ENCODE measurements at places on chromosomes 3 and 15.

- no peak for DNase-seq
Measured at GRCh38 chr3:120853416-120853815, 54.6 kb upstream of the STXBP5L start.

DNA sequence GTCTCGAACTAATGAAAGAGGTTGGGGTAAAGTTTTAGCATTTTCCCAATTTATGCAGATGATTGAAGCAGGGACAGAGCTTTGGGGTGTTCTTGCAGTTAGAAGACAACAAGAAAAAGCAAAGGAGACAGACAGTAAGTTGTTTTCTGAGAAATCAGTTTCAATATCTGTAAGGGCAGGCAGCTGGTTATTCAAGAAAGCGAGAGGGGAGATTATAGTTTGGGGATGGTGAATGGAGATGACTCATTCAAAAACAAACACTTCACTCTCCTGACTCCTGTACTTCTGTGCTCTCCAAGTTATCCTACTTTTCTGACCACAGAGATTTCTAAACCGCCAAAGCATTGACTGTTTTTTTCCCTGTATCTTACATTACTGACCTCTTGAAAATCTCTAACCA, 352.0 kb downstream of the GAP43 start:
- DNase-seq: no peak

- DNase-seq: no peak
Measured at GRCh38 chr15:69380100-69380725, 33.9 kb upstream of the KIF23 start.

DNA sequence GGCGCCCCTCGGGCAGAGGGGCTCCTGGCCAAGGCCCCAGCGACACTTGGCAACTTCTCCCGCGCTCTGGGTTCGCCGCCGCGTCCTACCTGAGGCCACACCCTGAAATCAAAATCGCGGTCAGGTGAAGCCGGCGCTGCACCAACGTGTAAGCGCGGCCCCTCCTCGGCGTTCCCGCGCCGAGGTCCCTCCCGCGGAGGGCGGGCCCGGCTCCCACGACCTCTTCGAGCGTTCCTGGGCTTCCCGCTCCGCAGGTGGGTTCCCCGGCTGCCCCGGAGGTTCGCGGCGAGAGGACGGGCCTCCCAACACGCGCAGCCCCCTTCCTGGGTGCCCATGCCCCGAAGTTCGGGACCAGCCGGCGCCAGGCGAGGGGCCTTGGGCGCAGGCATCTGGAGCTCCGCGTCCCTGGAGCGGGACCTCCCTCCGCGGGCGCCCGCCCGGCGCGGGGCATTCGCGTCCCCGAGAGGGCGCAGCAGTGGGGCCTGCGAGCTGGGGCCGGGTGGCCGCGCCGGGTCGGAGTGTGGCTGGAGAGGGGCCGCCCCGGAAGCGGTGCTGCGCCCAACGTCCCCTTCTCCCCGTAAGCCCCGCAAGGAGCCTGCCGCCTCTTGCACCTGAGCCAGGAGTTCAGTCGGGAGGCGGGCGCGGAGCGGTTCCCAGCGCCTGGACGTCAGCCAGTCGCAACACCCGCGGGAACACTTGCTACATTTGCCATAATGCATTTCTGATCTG, 13.7 kb downstream of the PAK6 start:
- DNase-seq: peak; percentile 48

- DNase-seq: no peak
Measured at GRCh38 chr3:120088622-120089021, 5.6 kb downstream of the GSK3B start.

DNA sequence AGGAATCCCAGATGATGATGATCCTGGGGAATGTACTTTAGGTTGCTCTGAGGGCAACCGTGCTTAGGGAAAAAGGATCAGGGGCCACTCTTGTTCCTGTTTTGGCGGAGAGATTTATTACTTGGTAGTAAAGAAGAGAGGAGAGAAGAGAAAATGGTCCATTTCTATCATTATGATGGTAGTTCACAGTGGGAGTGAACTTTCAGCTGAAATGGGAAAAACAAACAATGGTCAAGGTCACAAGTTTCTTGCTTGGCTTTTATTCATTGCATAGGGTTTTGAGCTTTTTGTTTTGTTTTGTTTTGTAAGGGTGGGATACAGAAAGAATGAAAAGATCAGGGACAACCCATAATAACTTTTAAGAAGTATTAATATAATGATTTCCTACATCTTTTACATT, 7.7 kb upstream of the UMPS start:
- DNase-seq: no peak

DNA sequence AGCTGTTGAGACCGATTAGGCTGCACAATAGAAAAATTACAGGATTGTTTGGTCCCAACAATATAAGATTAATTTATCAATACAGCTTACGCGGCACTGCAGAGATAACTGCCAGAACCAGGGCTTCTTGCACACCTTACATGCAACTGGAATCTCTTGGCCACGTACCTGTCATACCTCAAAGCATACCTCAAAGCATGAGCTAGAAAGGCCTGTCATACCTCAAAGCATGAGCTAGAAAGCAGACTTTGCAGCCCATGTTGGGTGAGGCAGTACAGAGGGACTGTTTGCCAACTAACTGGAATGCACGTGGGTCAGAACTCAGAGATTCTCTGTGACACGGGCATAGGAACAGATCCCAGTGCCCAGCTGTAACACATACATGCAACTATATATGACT, 34.7 kb downstream of the NTRK3 start:
- DNase-seq: no peak

DNA sequence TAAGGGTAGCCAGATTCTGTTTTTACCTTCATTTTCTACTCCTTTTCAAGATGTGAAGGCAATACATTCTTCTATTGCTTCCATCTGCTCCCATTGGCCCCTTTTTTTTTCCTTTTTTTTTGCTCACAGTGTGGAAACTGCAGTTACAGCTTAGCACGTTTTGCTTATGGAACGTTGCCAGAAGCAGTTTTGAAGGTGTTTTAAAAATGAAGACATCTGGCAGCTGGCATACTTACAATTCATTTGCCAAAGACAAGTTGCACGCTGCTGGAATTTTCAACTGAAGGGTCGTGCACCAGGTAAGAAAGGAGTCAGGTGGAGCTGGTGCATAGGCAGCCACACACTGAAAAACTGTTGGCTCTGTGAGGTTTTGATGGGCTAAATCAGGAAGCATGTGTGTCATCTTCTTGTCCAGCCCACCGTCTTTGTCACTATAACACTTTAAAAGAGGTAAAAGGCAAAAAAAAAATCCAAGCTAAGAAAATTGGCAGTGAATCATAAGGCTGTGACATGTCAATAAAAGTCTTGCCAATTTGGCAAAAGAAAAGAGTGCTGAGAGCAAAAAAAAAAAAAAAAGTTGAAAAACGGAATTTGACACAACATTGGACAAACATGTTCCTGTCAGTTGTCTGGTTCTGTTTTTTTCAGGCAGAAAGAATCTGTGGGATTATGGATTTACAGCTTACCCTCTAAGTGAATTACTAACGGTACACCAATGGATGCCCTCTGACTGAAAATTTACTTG, 225.4 kb upstream of the SOX2 start:
- DNase-seq: no peak

- DNase-seq: no peak
Measured at GRCh38 chr3:12679468-12679867, 15.6 kb upstream of the RAF1 start.

DNA sequence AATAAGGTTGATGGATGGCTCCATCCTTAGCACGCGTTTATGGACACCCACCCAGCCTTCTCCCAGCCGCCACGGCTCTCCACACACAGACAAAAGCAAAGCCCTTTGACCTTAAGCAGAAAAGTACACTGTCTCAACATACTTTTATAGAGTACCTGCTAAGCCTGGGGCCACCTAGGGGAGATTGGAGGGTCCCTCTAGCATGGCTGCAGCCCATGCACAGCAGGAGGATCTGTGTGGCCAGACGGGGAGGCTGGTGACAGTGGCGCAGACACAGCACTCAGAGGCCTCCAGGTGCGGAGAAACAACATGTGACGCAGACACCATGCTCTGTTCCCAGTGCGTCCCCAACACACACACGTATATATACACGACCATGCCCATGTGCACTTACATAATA, 174.9 kb downstream of the XXYLT1 start:
- DNase-seq: no peak

DNA sequence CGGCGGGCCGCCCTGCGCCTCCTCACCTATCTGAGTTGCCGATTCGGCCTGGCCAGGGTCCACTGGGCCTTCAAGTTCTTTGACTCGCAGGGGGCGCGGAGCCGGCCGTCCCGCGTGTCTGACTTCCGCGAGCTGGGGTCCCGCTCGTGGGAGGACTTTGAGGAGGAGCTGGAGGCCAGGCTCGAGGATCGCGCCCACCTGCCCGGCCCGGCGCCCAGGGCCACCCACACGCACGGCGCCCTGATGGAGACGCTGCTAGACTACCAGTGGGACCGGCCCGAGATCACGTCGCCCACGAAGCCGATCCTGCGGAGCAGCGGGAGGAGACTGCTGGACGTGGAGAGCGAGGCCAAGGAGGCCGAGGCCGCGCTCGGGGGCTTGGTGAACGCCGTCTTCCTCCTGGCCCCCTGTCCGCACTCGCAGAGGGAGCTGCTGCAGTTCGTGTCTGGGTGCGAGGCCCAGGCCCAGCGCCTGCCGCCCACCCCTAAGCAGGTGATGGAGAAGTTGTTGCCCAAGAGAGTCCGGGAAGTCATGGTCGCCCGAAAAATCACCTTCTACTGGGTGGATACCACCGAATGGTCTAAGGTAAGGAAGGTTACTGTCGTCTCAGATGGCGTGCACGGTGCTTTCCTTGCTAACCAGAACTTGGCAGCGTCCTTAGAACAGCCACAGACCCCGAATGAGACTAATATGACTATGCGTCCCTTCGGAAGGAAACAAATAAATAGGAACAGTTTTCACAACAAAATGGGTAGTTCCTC, 567 bp downstream of the TICRR start:
- DNase-seq: peak; percentile 6

DNA sequence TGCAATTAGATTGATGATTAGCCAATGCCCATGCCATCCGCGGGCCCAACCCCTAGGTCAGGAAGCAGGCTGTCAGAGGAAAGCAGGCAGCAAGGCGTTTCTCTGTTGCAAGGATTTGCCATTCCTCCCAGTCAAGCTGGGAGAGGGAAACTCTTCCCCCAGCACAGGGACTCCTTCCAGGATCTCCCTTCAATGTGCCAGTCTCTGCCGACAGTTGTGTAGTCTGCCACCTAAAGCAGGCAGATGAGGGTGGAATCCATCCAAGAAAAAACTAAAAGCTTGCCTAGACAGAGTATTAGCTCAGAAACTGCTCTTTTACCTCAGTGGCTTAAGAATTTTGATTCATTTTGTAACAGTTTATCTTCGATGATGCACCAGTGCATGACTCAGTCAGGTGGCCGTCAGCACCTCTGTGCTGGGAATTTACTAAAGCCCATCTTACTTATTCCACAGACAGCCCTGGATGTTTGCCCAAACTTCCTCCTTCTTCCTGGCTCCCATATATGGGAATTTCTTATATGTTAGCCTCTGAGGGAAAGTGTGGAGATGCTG, 501.5 kb upstream of the THBS1 start:
- no peak for DNase-seq

- DNase-seq: no peak
Measured at GRCh38 chr3:81463781-81464180, 297.7 kb downstream of the GBE1 start.

GRCh38 chr3:146493761-146494160, 24.4 kb upstream of the PLSCR2 start:
- no peak for DNase-seq

GRCh38 chr3:62703451-62704167, 171.6 kb downstream of the CADPS start:
- DNase-seq: no peak

DNA sequence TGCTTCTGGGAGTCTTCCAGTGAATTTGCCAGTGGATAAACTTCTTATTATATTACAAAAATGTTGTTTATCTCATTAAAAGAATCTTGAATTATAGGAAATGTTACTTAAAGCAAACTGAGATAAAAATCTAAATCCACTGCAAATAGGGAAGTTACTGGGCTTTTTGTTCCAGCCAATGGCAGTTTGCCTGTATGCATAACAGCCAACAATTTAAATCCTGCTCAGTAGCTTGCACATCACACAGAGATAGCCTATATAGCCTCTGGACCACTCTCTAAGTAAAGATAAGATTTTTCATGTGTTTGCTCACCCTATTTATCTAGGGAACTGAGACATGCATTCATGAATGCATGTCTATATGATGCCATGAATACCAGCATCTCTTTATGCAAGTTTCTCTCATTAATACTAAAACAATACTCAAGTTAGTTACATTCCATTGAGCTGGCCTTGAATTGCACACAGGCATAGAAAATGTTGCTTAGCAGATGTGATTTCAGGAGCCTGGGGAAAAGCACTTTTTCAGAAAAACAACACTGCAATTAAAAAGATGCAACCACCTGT, 92.1 kb upstream of the GPR149 start:
- no peak for DNase-seq

DNA sequence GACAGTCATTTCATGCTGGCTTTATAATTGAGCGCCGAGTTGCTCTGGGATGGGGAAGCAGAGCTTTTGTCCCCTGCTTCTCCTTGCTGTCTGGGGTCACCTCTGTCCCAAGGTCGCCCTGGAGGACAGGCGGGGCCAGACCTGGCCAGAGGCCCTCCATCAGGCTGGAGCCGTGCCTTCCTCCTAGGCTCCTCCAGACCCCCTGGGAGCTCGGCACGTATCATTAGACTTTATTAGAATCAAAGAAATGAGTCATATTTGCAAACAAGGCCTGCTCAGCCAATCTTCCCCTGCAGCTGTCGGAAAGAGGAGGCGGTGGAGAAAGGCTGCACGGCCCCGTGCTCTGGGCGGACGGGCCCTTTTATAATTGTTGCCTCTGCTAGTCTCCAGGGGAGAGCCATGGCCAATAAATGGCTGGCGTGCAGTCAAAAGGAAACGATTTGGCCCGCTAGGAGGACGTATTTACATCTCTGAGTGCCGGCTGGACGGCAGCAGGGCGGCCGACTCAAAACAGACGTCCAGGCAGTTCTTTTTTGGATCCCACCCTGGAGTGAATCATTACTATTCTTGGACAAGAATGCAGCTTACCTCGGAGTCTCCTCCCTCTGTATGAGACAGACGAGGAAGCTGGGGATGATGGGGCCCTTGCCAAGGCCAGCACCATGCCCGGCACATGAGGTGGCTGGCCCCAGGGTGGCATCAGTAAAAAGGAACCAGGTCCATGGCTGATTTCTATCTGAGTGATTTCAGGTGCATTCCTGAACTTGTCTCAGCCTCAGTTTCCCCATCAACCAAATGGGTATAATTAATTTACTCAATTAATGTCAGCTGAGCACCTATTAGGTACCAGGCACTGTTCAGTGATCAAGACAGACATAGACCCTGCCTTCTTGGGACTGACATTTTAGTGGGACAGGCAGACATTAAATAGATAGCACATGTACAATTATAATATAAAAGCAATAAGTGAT, 50.6 kb downstream of the SLC6A6 start:
- DNase-seq: no peak

- no peak for DNase-seq
Measured at GRCh38 chr3:179729086-179729485, 76.2 kb downstream of the USP13 start.

DNA sequence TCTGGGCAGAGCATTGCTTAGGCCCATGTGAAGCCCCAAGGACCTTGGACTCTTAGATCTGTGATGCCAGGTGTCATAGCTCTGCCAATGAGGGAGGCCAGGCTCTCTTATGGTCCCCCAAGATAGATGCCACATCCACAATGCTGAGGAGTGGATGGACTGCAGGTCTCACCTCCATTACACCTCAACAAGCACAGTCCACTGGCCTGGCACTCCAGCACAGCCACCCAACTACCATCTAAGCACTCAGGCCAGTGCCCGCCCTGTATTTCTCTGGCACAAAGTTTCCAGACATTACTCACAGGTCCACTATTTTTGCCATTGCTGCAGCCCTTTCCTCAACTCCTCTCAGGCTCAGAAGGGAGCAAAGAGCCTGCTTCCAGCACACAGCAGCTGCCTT, 613.5 kb upstream of the EPHA6 start:
- no peak for DNase-seq

Data from GM19239 (cell line).